ENCODE measurements at places on chromosomes 1 and 21.

GRCh38 chr1:145729196-145729595 lies 9.9 kb downstream of the CD160 start:
- DNase-seq = no peak

DNA sequence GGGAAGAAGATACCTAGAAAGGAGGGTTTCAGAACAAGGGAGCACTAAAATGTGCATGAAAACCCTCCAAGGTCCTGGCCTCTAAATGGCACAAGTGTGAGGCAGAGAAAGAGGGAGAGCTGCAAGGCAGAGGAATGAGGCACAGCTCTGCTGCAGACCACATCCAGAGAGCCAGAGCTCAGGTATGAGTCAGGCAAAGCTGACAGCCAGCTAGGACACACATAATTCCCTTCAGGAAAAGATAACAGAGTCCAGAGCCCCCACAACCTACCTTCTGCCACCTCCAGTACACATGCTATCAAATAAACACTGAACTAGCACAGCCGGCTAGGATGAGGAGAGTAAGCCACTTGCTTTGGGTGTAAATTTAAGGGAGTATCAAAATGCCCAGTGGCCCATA lies 62.2 kb downstream of the HSF2BP start:
- no peak for DNase-seq

- DNase-seq = no peak
These were observed 35.5 kb downstream of the HUNK start for GRCh38 chr21:31908106-31909031.

DNA sequence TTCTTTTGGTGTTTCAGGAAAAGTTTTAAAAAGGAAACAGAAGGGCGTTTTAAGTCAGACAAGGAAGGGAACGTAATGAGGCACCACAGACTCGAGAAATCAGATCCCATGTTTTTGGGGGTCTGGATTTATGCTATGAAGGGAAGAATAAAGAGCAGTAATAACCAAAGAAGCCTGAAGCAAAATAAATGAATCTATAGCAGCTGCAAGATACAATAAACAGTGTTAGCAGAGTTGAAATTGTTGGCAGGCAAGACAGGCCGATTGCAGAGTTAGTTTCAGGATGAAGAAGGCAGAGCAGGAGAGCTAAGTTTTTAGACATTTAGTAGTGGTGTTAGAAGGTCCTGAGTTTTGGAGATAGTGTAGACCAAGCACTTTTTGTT lies 425 bp downstream of the DDR2 start:
- DNase-seq = no peak

- DNase-seq = no peak
These were observed 51.2 kb downstream of the POFUT2 start for GRCh38 chr21:45236481-45236880.

DNA sequence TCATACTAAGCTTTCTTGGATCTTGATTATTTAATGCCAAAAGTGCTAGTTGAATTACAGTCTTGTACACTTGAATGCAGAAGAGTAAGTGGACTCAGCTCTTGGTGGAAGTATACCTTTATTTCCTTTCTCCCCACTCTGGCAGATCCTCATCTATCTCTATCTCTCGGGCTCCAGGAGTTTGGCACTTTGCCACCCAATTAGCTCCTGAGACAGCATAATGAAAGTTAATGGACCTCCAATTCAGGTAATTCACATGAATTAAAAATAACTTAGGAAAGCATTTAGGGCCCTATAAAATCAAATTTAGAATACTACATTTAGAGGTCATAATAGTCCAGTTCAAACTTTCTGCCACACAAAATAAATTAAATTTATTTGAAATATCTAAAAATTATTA lies 67.4 kb downstream of the OLFM3 start:
- no peak for DNase-seq

DNA sequence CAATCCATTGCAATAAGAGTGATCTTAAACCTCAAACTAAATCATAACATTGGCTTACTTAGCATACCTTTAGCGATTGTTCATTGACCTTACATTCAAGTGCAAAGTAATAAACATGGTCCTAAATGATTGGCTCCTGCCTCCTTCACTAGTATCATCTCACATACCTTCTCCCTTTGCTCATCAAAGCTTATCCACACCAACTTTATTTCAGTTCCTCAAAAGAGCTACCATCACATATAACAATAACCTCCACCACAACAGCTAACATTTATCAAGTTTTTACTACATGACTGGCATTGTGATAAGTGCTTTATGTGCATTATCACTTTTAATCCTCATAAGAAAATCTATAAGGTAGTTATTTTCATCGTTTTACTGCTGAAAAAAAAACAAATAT lies 198.8 kb downstream of the COL24A1 start:
- DNase-seq = no peak

- no peak for DNase-seq
These were observed 25.3 kb downstream of the YARS1 start for GRCh38 chr1:32791881-32792280.

GRCh38 chr1:210747890-210748289 lies 386.1 kb downstream of the KCNH1 start:
- no peak for DNase-seq

DNA sequence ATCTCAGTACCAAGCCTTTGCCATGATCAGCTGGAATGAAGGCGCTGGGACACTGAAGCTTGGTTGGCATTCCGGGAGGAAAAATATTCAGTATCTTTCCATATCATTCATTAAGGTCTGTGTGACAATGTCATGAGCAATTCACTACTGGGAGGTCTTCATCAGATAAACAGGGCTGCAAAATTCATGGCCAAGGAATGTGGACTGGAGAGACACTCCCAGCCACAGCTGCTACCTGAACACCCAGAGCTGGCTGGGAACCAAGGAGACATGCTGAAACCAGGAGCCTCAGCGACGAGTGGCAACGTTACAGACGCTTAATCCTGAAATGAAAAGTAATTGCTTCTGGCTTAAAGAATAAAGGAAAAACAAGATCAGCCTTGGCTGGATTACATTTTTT lies 30.6 kb upstream of the DDAH1 start:
- no peak for DNase-seq

DNA sequence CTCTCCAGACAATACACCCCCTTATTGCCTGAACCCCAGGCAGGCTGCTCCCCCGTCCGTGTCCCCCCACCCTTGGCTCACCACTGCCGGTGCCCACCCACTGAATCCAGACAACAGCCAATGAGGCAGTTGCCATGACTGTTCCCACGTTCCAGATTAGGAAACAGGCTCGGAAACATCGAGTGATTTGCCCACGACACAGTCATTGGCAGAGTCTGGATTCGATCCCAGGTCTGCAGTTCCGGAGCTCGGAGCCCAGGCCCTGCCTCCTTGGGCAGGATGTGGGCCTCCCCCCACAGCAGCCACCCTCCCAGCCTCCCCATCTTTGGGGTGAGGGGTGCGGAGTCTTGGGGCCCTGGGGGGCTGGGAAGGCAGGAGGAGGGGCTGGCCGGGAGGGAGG lies 20.3 kb upstream of the CLSTN1 start:
- no peak for DNase-seq

Data from stimulated activated CD8-positive, alpha-beta memory T cell treated with anti-CD3 and anti-CD28 coated beads, Interleukin-2, amount 100 ng/mL, for 1 hour (primary cell).